ENCODE measurements at places on chromosomes 7 and 10.

- DNase-seq: no peak
Observed at GRCh38 chr7:47153058-47153457, 428.9 kb downstream of the TNS3 start.

GRCh38 chr7:21542891-21543527, at the start of gene DNAH11:
Gene DNAH11, plus strand, starts transcription at chr7:21543039. Its CDS starts 207 bp downstream, at chr7:21543246.
- no peak for DNase-seq

DNA sequence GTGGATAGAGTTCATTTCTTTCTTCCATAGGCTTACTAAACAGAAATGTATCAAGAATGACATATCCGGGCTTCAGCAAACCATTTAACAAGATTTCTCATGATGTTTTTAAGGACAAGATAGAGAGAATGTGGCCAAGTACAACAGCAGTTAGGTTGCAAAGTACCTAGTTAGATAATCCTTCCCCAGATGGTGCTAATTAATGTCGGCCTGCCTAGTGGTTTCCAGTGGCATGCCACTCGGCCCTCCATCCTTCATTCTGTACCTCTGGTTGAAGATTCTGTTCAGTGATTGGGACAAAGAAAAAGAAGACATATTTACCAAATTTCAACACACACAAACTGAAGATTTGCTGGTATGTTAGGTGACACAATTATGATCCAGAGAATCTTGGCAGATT, 212.1 kb downstream of the MACC1 start:
- no peak for DNase-seq

DNA sequence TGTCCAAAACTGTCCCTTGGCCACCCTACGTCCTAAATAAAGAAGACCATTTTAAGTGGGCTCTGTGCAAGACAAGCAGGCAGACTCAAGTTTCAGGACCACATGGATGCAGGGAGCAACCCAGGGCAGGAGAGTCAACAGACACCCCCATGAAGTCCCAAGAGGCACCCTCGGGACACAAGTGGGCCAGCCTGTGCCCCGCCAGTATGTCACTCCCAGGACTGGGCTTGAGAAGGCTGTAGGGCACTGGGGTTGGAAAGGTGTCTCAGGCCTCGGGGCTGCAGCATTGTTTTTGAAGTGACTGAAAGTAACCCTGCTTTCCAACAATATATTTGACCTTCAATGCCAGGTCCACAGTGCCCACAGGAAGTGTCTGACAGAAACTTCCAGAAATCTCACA, 157.4 kb downstream of the TNS3 start:
- no peak for DNase-seq

GRCh38 chr10:114048472-114048871, 4.8 kb downstream of the ADRB1 start:
- DNase-seq: no peak

DNA sequence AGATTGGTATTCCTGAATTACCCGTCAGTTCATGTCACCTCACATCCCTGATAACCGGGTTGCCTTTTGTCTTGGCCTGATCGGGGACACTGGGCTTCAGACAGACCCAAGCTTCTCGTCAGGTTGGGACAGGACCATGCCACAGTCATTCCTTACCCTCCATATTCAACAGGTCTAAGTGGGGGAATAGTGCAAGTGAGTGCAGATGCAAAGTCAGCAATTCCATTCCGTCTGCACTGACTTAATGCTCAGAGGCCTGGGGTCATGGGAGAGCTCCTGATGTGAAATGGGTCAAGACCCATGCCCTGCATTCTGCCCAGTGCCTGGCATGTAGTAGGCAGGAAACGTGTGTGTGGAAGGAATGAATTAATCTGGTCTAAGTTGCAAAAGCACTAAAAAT, 95.4 kb upstream of the PITRM1 start:
- no peak for DNase-seq

- DNase-seq: no peak
Observed at GRCh38 chr10:6757158-6757557, 177.1 kb upstream of the PRKCQ start.

DNA sequence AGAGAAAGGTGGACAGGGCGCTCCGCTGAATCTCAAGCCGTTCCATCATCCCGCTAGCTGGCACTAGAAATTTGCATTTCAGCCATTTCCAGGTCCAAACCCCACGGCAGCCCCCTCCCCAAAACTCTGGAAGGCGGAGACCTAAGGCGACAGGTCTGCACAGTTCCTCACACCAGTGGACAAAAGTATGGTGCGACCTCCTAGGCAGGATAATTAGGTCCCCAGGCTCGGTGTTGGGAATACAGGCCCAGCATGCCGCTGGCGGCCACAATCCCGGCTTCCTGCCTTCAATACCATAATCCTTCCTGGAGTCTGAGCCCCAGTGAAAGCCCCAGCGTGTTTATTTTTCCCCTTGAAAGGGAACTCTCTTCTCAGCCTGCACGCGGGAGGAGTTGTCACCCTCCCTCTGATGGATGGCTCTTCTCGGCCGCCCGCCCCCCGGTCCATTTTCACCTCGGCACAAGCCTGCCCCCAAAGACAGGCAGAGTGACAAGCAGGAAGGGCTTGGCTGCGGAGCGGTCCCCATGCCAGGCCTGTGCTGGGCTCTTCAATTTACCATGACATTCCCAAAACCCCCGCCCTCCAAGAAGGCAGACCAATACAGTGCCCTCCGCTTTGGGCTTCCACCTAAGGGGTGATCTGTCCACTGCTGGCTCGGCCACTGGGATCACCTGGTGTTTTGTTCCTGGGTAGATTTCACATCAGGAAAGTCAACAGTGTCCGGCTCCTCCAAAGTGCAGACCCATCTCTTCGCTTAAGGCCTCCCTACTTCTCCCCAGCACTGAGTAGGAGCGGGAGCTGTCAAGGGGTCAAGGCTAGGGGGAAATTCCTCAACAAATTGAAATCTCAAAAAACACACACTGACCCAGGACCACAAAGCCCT, 2.2 kb downstream of the FGFR2 start:
- no peak for DNase-seq

- no peak for DNase-seq
Observed at GRCh38 chr10:83372646-83373045, 766.7 kb upstream of the GHITM start.

- DNase-seq: no peak
Observed at GRCh38 chr7:41536122-41536872, 166.6 kb downstream of the INHBA start.

DNA sequence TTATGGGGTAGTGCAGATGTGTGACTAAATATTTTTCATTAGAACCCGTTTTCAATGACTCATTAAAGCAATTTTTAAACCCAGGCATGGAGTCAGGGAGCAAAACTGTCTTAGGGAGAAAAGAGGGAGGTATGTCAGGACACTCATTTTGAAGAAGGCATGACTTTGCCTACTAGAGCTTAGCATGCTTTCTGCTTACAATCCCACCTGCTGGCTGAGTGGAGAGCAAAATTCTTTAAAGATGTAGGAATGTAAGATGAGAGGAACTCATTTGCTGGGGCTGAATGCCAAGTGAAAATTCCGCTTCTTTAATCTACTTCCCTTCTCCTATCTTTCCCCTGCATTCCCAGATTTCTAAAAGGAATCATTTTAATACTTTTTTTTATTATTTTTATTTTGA, 232.6 kb downstream of the GALNT17 start:
- DNase-seq: no peak

DNA sequence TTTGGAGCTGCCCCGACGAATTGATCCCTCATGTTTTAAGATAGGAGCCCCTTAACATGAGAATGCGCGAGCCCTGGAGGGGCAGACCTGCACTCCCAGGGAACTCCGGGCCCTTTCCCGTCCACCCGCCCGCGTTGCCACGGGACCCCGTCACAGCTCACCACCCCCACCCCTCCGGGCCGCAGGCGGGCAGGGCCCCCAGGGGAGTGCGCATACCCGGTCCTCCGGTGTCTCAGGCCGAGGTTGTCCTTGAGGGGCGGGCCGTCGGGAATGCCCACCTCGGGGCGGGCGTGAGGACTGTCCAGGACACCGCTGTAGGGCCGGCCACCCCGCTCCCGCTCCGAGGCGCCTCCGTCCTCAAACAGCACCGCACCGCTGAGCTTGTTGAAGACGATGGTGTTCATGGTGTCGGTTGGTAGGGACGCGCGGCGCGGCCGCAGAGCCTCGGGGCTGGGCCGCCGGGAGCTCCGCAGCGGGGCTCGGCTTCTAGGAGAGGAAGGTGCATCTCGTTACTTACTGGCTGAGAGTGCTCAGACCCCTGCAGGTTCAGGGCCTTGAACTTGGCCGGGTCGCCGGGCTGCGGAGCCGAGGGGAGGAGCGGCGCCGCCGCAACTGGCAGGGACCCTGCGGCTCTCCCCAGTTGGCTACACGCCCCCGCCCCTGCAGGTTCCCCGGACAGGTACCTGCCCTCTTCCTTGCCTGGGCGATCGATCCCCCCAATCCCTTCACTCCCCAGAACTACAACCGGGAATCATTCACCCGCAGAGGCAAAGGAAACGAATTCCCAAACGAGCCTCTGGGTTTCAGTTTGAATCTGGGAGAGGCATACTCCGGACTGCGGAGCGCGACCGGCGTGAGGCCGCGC, 2.4 kb downstream of the MKX start:
- no peak for DNase-seq

GRCh38 chr10:111384556-111384955, 307.7 kb downstream of the ADRA2A start:
- no peak for DNase-seq

DNA sequence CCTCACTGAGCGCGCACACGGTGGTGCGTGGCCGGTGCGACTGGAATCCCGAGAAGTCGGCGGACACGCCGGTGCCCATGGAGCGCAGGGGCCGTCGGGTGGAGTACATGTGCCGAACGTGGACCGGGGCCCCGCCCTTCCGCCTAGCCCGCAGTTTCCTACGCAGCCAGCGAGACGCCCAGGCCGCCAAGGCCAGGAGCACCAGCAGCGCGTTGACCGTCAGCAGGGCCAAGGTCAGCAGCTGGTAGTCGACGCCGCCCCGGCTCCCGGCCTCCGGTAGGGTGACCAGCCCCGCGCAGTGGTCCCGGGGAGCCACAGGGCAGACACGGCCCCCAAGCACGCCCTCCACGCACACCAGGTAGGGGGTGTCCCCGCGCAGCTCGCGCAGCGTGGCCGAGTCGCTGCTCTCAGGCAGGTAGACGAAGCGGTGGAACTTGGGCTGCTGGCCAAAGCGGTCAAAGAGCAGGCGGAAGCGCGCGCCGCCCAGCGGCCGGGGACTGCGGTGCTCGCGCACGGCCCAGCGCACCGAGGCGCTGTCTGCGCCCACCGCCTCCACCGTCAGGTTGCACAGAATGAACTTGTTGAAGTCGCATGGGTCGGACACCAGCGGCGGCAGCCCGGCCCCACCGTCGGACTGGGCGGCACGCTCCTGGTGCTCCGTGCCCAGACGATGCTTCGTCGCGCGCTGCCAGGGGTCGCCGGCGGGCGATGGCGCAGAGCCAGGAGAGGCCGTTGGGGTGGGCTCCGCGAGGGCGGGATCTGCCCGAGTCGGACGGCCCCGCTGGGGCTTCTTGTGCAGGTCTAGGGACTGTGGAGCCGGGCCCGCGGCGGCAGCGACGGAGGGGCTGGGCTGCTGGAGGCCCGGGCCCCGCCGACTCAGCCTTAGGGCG, 2.2 kb downstream of the TRIL start:
- no peak for DNase-seq

DNA sequence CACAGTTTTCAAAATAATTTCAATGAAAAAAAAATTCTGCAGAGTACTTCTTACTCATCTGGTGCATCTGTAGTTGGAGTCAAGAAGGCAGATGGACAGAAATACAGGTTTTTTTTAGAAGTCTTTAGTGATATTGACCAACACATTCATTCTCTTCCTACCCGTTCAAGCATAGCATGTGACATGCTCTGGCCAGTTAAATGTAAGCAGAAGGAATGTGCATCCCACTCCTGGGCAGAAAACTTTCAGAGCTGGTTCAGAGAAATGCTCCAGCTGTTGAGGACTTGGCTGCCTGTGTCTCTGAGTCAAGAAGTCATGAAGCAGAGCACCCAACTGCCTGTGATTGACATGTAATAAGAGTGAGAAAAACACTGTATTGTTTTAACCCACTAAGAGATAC, 665.3 kb upstream of the IGFBP3 start:
- DNase-seq: no peak

- DNase-seq: no peak
Observed at GRCh38 chr7:37187179-37187578, 261.5 kb downstream of the ELMO1 start.

DNA sequence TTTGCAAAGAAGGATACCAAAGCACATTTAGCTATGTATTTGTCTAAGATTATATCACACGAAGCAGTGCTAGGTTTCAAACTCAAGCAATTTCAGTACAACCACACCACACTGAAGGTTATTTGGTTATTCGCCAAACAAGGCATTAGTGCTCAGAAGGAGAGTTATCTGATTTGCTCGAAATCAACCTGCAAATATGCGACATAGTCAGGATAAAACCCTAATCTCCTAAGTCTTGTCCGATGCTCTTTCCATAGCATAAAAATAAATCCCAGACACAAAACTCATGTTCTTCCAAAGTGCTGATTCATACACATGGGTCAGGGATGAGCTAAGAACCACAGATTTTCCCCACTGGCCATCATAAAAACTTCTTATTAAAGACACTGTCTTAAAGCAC, 1288.0 kb upstream of the SORCS1 start:
- DNase-seq: no peak

DNA sequence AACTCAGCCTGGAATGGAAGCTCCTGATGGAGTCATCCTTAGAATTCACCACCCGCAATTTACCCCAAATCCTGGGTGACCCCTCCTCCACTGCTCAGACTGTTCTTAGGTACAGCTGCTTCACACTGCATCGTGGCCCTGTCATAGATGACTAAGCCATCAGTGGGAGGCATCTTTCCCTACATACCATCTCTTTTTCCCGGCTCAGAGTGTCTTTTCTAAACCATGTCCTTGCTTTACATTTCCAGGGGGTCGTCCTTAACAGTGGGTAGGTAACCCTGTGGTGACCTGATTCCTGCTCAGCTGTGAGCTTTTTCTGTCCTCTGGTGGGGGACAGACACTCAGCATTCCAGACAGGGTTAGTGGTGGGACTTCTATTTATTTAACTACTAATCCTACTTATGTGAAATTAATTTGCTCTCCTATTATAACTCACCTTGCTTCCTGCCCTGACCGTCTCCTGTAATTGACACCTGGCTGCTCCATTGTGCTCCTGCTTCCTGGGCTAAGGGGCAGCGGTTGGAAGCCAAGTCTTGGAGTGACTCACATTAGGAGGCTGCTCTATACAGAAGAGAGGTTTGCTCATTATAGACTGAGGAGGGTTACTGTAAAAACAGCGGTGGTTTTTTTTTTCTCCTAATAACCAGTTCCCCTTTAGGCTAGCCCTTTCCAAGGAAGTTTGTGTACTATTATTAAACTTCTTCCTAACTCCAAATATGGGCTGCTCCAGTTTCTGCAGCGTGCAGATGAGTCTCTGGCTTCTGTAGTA, 40.6 kb downstream of the PYROXD2 start:
- no peak for DNase-seq

GRCh38 chr7:141231018-141231792, 157.3 kb downstream of the TMEM178B start:
- no peak for DNase-seq

- no peak for DNase-seq
Observed at GRCh38 chr10:70903262-70903921, 15.0 kb upstream of the PCBD1 start.

GRCh38 chr10:116803451-116804249, 45.6 kb upstream of the ENO4 start:
- no peak for DNase-seq
